Upper lobe of right lung (tissue), 1 donor: ENCODE measurements at places on chromosomes 2 and 18. TPM values are rescaled to one million over a fixed set of nuclear protein-coding genes. Genes with fewer than 3 reads are reported as not detected.

Gene NEU2
- total RNA-seq: not detected

Gene EFHD1
- total RNA-seq: 10.7 TPM

Gene HES6
- 7.3 TPM for total RNA-seq

Gene CFC1
- total RNA-seq: 0.38 TPM

Gene SCYGR4
- total RNA-seq: not detected

Gene RIT2
- not detected for total RNA-seq

Gene RSAD2
- 25.7 TPM for total RNA-seq

Gene KHK
- 4.9 TPM for total RNA-seq

Gene DSG4
- total RNA-seq: not detected

Gene UGT1A4
- total RNA-seq: not detected

Gene KCNE4
- total RNA-seq: 0.61 TPM

Gene MAPK4
- total RNA-seq: 7.0 TPM

DNA sequence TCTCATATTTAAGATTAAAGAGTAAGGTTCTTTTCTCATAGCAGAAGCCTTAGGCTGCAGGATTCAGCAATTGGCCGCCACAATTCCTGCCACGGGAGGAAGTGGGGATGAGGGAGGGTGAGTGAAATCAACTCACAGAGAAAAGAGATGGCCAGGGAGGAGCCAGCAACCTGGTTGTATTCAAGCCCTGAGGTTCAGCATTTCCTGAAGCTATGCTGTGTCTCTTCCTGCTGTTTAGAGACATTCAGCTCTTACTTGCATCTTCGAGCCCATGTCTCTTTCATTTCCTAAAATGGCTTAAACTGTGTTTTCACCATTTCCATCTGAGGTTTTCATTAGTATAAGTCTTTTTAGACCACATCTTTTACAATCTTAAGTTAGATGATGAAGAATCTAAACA lies 522.6 kb downstream of the CNTNAP5 start:
- DNase-seq: no peak

GRCh38 chr2:131584380-131584779 lies 56.7 kb downstream of the CCDC74A start:
- DNase-seq: no peak

GRCh38 chr2:33531549-33532059 lies 55.2 kb downstream of the RASGRP3 start:
- DNase-seq: no peak

- DNase-seq: no peak
Measured at GRCh38 chr2:181394741-181395437, 62.3 kb upstream of the ITGA4 start.

DNA sequence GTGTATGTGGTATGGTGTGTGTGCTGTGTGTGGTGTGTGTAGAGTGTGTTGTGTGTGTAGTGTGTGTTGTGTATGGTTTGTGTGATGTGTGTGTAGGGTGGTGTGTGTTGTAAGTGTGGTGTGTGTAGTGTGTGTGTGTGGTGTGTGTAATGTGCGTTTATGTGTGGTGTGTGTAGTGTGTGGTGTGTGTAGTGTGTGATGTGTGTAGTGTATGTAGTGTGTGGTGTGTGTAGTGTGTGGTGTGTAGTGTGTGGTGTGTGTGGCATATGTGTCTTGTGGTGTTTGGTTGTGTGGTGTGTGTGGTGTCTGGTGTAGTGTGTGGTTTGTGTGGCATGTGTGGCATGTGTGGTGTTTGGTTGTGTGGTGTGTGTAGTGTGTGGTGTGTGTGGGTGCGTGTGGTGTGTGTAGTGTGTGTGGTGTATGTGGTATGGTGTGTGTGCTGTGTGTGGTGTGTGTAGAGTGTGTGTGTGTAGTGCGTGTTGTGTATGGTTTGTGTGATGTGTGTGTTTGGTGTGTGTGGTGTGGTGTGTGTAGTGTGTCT lies 4.0 kb upstream of the RTP5 start:
- no peak for DNase-seq

GRCh38 chr2:233711312-233712008 lies 1.2 kb upstream of the UGT1A5 start:
- DNase-seq: peak; percentile 92

- no peak for DNase-seq
Measured at GRCh38 chr2:150752229-150752628, 264.8 kb upstream of the RND3 start.

DNA sequence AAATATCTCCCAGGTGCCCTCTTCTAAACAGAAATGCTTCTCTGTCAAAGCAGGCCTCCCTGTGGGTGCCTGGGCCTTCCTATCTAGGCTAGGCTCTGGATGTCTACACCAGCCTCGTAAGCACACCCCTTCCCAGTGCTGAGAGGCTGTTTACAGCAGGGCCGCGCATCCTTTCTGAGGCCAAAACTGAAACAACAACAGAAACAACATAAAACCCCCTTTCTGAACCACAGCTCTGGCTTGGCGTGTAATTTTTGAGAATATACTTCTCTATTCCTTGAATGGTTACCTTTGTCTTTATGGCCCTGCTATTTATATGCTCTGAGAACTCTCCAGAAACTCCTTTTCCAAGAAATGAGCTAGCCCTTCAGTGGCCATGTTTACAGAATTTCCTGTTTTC lies 118.4 kb downstream of the BCL2L11 start:
- DNase-seq: no peak

GRCh38 chr2:217625557-217626169 lies 377.1 kb downstream of the TNS1 start:
- no peak for DNase-seq

GRCh38 chr2:66095820-66096345 lies 339.0 kb upstream of the MEIS1 start:
- DNase-seq: no peak

DNA sequence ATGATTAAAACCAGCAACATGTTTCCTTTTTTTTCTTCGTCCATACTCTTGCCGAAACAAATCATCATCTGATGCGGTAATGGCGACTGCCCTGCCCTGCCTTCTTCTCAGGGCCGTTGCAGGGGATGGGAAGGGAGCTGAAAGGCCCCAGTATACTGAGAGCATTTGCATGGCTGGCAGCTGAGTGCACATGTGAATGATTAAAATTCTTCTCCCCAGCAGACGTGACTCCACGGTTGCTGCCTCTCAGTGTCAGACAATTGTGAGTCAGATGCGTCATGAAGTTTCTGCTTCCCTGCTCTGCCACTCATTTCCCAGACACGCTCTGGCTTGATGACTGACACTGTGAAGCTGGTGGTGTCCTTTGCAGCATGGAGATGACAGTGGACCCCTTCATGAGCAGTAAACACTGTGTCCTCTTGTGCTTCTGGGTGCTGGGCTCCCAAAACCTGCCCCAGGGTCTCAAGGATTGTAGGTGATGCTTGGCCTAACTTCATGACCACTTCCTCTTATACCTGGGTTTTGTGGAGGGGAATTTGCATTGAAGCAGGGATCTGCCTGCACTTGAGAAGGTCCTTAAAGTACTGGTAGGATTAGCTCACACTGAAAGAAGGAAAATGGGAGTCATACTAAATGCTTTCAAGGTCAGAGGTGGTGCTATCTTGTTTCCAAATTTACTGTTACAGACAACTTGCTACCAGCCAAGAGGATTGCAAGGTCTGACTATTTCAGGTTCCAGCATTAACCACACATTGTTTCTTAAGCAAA lies 222.5 kb upstream of the COPS8 start:
- no peak for DNase-seq

GRCh38 chr2:45406621-45407020 lies 204.4 kb downstream of the SRBD1 start:
- DNase-seq: no peak

DNA sequence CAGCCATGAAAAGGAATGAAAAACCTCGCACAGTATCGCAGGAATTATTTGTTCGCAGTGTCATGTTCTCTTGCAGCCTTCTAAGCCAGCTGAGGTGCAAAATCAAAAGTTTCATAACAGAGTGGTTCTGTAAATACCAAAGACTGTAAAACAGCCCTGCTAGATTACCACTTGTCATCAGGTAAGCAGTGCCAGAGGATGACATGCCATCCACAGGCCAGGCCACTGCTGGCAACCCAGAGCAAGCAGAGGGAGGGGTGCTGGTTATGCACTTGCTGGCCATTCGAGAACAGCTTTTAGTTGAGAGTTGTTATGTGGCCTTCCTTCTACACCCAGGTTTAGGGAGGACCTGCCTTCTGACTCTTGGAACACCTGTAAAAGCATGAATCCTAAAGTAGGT lies 114.3 kb upstream of the MGAT5 start:
- no peak for DNase-seq

DNA sequence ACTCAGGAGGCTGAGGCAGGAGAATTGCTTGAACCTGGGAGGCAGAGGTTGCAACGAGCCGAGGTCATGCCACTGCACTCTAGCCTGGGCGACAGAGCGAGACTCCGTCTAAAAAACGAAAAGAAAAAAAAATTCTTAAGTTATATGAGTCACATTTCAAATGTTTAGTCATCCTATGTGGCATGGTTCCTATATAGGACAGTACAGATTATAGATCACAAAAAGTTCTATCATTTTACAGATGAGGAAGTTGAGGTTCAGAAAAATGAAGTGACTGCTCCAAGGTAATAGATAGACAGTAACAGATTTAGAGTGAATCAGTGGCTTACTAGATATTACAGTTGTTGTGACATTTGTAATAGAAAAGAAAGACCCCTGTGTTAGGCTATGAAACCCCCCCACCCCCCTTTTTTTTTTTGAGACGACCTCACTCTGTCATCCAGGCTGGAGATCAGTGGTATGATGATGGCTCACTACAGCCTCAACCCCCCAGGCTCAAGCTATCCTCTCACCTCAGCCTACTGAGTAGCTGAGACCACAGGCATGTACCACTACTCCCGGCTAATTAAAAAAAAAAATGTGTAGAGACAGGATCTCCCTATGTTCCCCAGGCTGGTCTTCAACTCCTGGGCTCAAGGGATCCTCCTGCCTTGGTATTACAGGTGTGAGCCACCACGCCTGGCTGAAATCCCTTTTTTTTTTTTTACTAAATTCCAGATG lies 22.7 kb downstream of the PTPN4 start:
- DNase-seq: no peak

DNA sequence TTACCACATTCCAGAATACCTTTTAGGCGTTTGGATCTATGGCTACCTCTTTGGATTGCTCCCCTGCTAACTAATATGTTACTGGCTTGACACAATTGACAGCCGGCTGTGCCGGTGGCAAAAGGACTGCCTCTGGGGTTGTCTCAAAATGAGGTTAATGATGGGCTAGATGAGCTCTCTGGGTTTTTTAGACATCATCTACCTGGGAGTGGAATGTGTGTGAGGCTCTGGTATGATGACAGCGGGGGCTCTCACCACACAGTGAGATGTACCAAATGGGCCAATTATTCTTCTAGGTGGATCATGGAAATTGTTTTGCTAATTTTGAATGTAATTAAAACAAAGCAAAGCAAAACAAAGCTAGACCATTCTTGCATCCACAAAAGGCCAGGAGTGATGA lies 391.1 kb upstream of the SPRED2 start:
- no peak for DNase-seq

GRCh38 chr2:24351627-24351938 lies 8.8 kb downstream of the ITSN2 start:
- DNase-seq: no peak

- no peak for DNase-seq
Measured at GRCh38 chr2:219744600-219744999, 117.2 kb downstream of the SLC4A3 start.

- DNase-seq: peak; percentile 80
Measured at GRCh38 chr18:11955239-11956029, 25.9 kb upstream of the IMPA2 start.

DNA sequence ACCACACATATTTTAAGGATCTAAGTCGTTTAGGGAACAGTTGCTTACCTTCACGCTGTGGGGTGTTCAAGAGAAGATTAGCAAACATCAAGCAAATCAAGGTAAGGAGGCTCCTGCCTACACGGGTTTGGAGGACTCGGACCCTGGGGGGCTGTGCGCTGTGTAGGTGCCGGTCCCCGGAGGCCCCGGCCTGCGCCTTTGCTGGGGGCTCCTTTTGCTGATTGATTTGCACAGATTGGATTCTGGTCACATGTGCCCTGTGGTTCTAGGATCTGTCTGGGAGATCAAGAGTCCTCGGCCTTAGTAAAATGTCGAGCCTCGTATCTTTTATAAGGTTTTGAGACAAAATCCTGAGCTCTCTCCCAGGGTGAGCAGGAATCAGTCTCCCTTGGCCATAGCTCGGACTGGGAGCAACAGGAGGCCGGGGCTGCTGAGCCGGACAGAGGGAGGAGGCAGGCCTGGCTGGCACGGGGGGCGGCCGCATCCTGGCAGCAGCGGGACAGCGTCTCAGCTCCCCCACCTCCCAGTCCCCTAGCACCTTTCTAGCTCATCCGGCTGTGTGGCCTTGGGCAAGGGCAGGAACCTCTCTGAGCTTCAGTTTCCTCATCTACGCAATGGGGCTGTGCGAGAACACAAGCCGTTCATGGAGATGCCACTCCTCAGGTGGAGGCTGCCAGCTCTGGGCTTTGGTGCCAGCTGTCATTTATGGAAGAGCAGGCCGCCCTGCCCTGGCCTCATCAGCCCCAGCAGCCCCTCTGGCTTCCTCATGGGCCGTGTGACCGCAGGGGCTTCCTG lies 147.2 kb downstream of the MBP start:
- DNase-seq: no peak

GRCh38 chr2:170652637-170653417 lies 62.3 kb upstream of the SP5 start:
- DNase-seq: no peak

DNA sequence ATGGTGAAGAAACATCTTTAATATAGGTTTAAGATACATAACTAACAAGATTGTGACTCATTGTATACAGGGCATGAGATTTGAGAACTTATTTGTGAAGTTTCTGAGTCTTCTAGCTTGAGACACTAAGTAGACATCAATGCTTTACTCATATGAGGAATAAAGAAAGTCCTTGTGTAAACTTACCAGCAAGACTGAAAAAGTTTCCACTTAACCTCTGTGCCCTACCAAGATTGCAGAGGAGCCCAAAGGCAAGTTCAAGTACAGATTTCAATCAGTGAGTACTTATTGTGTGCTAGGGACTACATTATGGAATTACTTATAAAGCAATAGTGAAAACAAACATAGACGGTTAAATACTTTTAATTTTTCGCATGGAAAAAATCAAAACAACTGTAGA lies 1041.2 kb upstream of the CELF4 start:
- no peak for DNase-seq

DNA sequence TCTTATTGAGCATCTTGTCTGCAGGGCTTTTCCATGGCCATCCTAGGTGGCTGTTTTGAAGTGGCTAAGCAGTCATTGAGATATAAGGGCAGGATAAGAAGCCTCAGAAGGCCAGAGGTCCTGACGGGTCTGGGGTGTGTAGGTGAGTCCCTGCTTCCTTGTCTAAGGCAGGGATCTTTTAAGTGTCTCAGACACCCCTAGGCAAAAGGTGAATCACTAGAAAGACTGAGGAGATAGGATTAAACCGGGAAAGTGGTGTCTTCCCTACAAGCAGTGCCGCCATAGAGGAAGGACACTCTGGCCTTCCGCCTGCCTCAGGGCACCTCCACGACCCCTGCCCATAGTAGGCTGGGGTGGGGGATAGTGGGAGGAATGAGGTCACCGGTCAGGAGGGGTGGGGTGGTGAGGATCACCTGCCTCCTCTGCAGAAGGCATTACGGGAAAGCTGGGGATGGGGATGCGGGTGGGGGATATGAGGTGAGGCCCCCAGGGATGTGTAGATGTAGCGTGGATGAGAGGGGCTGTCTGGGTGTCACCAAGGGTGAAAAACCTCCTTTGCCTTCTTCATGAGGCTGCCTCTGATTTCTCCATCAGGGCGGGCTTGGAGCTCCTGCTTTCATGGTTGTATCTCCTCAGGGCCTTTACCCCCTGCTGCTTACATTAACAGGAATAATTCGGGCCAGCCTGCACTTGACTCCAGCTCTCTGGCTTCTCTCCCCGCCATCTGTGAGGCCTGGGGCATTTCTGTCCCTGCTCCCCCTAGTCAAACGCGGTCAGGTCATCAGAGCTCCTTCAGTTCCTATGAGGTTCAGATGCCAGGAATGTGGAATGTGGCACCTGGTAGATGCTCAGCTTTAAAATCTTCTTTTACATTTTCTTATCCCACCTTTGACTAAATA lies 244.0 kb downstream of the DYSF start:
- peak; percentile 44 for DNase-seq
